ENCODE measurements at places on chromosomes 11 and 22. TPM values are rescaled to one million over a fixed set of nuclear protein-coding genes. Genes with fewer than 3 reads are reported as not detected.

Gene SAA2
- not detected for total RNA-seq

Gene OR52N4
- total RNA-seq = not detected

Gene SLC22A9
- not detected for total RNA-seq

Gene CBLIF
- total RNA-seq = not detected

Gene CSKMT
- 9.5 TPM for total RNA-seq

Gene FAR1
- total RNA-seq = 64.3 TPM

Gene HSPB2
- total RNA-seq = not detected

Gene VSIG2
- 0.33 TPM for total RNA-seq

Gene RFPL3
- not detected for total RNA-seq

Gene OR10D3
- total RNA-seq = not detected

Gene BAIAP2L2
- total RNA-seq = 0.33 TPM

Gene SCGB1D2
- total RNA-seq = not detected

Gene DNAJB7
- under 0.01 TPM for total RNA-seq

Gene ELFN2
- 0.33 TPM for total RNA-seq
